ENCODE measurements at places on chromosomes 2 and 18.

- no peak for DNase-seq
These were observed 216.0 kb downstream of the DSEL start for GRCh38 chr18:67300498-67300897.

DNA sequence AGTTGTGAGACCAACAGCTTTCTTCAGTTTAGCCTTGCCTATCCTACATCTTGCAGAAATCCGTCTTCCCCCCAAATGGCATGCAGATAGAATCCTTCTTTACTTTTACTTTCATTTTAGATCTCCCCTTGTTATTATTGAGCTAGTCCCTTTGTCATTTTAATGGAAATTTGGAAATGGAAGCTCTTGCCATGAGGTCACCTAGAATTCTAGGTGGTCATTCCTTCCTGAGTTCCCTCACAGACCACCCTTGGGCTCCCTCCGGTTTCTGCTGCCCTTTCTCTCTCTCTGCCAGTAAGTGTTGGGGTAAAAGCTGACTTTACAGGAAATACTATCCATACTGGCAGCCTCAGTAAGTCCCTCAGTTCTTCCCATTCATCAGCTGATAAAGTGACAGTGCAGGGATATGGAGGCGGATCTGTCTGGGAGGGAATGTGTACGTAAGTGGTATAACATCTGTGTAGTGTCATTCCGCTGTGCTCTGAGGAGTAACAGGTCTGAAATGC lies 30.2 kb downstream of the ARHGAP25 start:
- DNase-seq, result no peak

DNA sequence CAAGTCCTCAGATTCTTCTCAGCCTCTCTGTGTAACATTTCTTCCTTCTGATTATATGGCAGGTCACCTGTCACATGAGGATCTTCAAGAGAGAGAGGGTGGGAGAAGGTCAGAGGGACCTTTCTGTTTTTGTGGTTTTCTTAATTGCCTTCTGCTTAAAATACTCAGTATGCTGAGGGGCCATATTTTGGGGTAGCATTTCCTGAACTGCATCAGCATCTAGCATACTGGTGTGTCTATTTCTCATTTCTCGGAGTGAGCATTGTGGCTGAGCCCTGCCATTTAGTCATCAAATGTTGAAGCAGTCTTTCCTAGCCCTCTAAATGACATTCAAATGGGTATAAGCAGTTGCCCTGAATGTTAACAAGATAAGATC lies 162.7 kb downstream of the MYO3B start:
- DNase-seq, result no peak

GRCh38 chr18:9081940-9082339 lies 20.6 kb upstream of the NDUFV2 start:
- DNase-seq, result peak; percentile 62

DNA sequence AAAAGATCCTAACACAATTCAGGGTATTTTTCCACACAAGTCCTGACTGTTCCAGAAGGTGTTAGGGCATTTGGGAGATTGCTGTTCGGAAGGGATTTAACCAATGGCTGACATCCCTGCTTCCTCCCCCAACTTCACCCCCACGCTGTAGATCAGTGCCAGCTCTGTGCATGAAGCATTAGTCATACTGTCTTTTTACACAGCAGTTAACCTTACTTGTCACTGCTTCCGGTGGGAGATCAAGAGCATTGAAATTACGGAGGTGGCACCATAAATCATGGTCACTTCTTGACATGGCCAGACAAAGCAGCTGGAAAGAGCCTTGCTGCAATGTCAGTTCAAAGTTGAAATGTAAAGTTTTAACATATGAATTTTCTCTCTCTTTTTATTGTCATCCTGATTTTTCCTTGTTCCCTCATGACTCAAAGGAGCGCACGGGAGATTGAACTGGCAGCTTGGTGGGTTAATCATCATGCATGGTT lies 70.2 kb downstream of the HRH4 start:
- DNase-seq, result no peak

- no peak for DNase-seq
These were observed 113.0 kb upstream of the TPO start for GRCh38 chr2:1300284-1300683.

DNA sequence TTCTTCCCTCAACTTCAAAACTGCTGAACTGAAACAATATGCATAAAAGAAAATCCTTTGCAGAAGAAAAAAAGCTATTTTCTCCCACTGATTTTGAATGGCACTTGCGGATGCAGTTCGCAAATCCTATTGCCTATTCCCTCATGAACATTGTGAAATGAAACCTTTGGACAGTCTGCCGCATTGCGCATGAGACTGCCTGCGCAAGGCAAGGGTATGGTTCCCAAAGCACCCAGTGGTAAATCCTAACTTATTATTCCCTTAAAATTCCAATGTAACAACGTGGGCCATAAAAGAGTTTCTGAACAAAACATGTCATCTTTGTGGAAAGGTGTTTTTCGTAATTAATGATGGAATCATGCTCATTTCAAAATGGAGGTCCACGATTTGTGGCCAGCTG lies 8.4 kb downstream of the HOXD8 start:
- DNase-seq, result no peak
